AG04450 (cell line): ENCODE measurements at places on chromosomes 13 and 19. TPM values are rescaled to one million over a fixed set of nuclear protein-coding genes. Genes with fewer than 3 reads are reported as not detected.

- DNase-seq: no peak
These were observed 2.0 kb downstream of the TDRD3 start for GRCh38 chr13:60398907-60399589.

The EFNA2 gene
- polyA plus RNA-seq: not detected in 2 replicates

- peak; percentile 34 for DNase-seq
These were observed 333.9 kb downstream of the UQCRFS1 start for GRCh38 chr19:28878862-28879566.

DNA sequence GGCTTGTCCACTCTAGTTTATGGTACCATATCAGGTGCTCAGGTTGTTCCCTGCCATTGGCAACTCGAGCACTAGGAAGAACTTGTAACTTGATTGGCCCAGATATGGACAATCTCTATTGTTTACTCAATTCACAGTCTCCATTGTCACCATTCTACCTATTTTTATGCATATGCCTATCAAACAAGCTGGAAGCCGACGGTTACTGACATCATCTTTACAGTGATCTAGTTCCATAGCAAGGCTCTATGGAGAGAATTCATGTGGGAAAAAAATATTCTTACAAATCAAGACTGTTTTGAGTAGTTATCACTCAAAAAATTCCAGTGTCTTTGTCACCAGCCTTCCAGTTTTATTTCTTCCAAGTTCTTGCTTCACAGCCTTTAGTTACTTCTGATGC is 1006.2 kb upstream of the PRR20A start:
- no peak for DNase-seq

- no peak for DNase-seq
These were observed 573.8 kb upstream of the MIR17HG start for GRCh38 chr13:90773681-90774080.

The TEKTIP1 gene
- not detected in 2 replicates for polyA plus RNA-seq

DNA sequence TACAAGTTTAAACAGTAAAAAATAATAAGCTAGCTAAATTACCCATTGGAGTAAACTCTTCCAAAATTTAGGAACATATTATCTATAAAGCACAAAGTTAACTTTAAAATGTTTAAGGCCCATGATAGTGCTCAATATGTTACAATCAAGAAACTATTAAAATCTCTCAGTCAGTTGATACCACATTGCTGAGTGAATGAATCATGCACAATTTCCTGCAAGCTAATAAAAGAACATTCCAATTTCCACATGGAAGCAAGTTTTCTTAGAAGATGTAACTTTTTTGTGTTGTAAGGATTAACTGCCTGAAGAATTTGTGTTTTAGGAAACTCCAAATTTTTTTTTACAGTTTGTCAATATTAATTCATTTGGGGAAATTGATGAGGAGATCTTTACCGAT is 666.6 kb downstream of the SLITRK1 start:
- peak; percentile 42 for DNase-seq

The URAD gene
- polyA plus RNA-seq: not detected in 2 replicates

DNA sequence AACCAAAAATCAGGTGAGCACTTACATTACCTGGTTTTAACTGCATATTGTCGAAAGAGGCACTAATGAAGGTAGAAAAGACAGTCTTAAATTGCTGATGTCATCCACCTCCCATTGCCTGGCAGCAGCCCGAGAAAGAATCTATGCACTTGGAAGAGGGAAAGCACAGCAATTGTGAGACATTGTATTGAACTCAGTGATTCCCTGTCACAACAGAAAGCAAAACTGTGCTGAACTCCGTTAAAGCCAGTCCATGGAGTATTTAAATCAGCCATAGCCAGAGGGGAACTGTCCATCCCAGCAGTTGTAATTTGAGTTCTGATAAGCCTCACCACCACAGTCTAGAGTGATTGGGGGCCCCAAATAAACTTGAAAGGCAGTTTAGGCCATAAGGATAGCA is 466.6 kb upstream of the PCDH9 start:
- DNase-seq: no peak

The VSTM1 gene
- not detected in 2 replicates for polyA plus RNA-seq

DNA sequence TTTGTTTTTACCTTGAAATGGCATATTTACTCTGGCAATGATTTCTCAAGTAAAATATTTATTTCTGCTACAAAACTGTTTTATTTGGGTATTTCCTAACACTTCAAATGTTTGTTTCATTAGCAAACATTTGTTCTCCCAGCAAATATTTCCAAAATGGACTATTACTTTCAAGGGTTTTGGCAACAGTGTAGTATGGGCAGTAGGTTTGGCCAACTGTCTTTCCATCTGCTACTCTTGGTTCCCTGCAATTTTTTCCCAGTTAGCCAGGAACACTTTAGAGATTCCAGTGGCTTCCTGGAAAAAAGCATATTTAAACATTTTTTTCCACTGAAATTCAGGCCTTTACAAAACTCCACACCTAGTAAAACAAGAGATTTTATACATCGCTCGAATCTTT is 466.6 kb downstream of the SLITRK6 start:
- DNase-seq: no peak

The CLDND2 gene
- not detected in 2 replicates for polyA plus RNA-seq

The ZNF229 gene
- polyA plus RNA-seq: 12.8 TPM in 2 replicates

DNA sequence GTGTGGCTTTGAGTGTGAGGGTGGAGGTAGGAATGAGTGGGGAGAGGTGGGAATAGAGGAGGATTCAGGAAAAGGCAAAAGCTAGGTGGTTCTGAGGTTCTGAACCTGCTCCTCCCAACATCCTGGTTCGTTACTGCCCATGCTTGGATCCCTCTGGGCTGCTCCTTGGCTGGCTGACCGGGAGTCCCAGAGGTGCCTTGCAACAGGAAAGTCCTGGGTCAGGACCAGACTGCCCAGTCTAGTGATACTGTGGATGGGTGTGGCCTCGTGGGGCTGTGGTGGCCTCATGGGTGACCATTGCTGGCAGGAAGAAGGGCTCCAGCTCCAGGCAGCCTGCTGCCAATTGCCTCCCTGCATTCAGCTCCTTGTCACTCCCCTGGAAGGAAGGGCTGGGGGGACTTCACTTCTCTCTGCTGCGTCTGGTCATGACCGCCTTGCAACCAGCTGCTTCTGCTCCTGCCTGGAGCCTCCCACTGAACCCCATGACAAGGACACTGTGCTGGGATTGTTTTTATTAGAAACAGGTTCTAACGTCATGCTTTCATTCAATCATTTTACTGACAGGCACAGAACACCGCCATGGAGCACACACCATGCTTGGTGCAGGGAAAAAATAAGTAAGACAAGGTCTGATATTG is 61.5 kb upstream of the UBL3 start:
- DNase-seq: no peak

The CLIP3 gene
- 18.1 and 29.4 TPM in 2 replicates for polyA plus RNA-seq

DNA sequence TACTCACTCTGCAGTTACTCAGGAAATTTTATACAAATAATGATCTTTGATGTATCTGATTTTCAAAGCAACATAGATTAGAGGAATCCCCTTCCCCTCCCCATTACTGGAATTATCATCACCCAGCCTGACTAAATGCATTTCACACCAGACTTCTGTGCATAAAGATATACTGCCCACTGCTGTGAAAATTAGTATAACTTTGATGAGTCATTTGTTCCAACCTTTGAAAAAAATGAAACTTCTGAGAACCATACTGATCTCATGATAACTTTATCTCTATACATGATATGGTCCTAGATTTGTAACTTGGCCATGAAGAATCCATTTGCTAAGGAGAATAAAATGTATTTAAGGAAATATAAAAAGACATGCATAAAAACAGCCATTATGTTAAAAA is 63.9 kb downstream of the GPC6 start:
- no peak for DNase-seq

DNA sequence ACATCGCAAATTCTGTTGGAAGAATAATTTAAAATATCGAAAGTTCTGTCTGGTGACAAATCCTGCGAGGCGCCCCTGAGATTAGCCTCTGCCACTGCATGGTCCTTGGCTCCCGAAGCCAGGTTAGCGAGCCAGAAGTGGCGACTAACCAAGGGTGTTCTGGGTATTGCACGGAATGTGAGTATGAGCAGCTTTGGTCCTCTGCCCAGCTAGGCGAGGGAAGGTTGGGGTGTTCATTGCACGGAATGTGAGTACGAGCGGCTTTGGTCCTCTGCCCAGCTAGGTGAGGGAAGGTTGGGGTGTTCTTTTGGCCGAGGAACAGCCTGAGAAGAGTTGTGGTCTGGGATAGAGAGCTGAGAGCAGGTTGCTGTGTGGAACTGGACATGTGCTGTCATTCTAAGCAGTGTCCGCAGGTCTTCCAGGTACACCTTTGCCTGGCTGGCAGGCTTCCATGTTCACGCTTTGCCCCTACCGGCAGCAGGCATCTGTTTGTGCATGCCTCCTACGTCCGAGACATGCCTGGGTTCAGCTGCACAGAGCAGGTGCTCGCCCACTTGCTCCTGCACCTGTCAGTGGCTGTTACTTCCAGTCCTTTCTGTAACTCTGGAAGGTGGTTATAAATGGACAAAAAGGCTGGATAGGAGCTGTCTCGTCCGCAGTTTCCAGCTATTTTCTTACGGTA is 18.3 kb upstream of the TEX29 start:
- DNase-seq: no peak

The NKPD1 gene
- polyA plus RNA-seq: 0.04 TPM in 2 replicates

The CGB2 gene
- not detected in 2 replicates for polyA plus RNA-seq

- no peak for DNase-seq
These were observed 125.9 kb downstream of the SUCLA2 start for GRCh38 chr13:47875201-47875600.

GRCh38 chr13:99237981-99238662 is 20.1 kb downstream of the GPR18 start:
- no peak for DNase-seq

GRCh38 chr13:61415058-61415721 is 459 bp downstream of the PCDH20 start:
- no peak for DNase-seq

The R3HDM4 gene
- polyA plus RNA-seq: 24.0 and 30.9 TPM in 2 replicates

The CAPS gene
- polyA plus RNA-seq: 2.7 and 2.8 TPM in 2 replicates

DNA sequence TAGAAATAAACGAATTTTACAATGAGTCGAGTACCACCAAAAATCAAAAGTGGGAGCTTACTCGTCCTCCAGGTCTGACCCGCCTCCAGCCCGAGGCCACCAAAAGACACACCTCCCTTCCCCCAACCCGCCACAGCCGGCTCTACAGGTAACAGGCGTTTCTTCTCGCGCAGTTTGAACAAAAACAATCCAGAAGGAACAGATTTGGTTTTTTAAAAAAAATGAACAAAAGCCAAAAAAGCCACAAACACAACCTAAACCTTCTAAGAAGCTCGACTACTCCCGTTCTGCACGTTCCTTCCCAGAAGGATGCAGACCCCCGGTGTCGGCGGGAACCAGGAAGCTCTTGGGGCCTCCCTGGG is 671 bp downstream of the ZDHHC20 start:
- DNase-seq: no peak

DNA sequence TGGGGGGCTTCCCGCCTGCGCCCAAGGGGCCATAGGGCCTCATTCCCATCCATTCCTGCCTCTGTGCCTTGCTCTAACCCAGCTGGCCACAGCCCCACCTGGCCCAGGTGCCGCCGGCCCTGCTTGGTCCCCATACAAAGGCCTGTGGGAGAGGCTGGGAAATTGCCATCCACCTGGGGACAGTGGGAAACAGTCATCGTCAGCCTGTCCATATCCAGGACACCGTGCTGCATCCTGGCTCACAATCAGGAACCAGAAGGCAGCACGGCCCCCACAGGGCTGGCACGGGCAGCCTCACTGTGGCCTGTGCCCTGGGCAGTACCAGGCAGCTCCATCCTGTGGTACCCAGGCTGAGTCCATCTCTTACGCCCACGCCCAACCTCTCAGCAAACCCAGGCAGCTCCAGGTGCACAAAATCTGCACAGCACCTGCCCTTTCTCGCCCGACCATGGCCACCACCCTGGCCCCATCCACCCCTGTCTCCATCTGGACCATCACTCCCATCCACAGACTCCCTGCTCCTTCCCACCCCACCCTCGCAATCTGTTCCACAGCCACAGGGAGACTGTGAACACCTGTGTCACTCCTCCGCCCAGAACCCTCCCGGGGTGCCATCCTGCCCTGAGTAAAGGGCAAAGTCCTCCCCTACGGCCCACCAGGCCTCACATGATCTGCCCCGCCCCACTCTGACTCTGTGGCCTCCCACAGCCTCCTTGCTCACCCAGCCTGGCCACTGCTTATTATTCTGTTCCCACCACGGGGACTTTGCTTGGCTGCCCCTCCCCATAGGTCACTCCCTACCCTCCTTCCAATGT is 21.1 kb upstream of the FBXO27 start:
- no peak for DNase-seq
